Endothelial cell (in vitro differentiated cells): ENCODE measurements at places on chromosomes 12 and 14.

- peak; percentile 49 for DNase-seq
These were observed 25.8 kb upstream of the STRAP start for GRCh38 chr12:15856097-15856982.

DNA sequence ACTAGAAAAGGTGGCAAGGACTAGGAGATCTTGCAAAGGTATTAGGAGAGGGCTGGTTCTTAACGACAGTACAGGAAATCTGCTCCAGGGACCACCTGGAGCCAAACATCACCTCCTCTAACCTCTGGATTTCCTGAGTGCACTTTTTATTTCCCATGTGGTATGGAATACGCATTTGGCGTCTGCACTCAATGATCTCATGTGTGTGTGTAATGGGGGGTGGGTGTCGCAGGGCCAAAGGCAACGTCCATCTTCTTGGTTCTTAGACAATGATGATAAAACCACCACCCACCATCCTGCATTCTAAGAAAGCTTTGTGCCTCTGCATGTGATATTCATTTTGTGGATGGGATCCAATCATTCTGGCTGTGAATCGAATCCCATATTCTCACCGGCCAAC is 68.8 kb downstream of the CLMN start:
- no peak for DNase-seq

- DNase-seq: no peak
These were observed 9.2 kb upstream of the LBHD2 start for GRCh38 chr14:103074729-103075367.

GRCh38 chr12:88325816-88326189 is 183.7 kb downstream of the TMTC3 start:
- DNase-seq: no peak

DNA sequence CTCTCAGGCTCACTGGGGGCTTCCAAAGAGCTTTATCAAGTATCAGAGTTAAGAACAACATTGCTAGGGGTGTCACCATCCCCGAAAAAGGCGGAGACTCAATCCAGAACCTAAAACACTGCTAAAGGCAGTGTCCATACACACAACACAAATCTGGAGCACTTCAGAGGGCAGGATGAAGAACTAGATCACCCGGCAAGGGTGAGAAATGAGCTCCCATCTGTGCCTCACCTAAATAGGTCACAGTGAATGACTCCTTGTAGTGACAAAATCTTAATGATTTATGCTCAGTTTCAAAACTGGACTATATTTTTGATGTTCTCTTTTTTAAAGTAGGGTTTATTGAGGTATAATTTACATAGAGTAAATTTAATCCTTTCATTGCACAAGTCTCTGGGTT is 25.6 kb downstream of the NIN start:
- DNase-seq: no peak

GRCh38 chr12:62631471-62632410 is 165.1 kb downstream of the MON2 start:
- DNase-seq: peak; percentile 62

DNA sequence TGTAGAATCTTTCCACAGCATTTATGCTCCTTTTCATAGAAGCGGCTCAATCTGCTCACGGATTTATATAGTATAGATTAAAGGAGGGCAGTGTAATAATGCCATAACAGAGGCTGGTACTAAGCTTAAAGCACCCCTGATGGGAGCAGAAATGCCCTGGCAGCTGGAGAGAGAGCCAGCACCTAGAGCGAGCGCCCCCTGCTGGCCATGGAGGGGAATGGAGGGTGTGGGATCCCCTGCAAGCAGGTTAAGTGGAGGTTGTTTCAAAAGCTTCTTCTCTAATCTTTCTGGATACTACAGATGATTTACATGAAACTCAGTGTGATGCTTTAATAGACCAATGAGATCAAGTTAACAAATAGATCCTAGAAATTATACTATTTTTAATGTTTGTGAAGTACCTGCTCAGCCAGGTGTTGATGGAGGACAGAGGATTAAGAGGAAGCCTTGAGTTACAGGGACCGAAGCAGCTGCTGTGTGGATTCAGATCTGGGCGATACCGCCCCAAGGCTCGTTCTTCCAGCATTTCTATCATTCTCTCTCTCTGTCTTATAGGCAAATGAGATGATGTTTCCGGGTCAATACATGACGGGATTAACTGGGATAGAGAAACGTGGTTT is 1519.3 kb upstream of the TMEM132C start:
- no peak for DNase-seq

DNA sequence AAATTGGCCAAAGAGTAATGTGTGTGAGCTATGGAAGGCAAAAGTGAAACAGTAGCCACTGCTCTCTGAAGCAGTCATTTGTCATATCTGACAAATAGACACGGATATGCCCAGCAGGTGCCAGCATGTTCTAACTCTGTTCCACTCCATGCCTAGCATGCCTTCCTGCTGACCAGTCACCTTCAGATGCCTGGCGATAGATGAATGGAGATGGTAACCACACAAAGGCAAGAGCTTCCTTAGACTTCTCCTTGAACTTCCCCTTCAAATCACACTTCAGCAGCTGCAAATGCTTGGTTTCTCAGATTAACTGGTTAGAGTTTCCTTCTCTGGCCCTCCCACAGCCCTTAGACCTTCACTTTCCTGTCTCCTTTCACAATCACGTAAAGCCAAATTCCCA is 429.9 kb downstream of the DAD1 start:
- no peak for DNase-seq

GRCh38 chr12:27282754-27283153 is 38.7 kb downstream of the STK38L start:
- DNase-seq: no peak

- no peak for DNase-seq
These were observed 6.0 kb downstream of the MTERF2 start for GRCh38 chr12:106980944-106981343.

- peak; percentile 33 for DNase-seq
These were observed 28.1 kb downstream of the MSRB3 start for GRCh38 chr12:65306366-65307168.

- no peak for DNase-seq
These were observed 109.1 kb downstream of the DYRK2 start for GRCh38 chr12:67757651-67758050.

- DNase-seq: no peak
These were observed 141.3 kb downstream of the EMP1 start for GRCh38 chr12:13337791-13338190.

DNA sequence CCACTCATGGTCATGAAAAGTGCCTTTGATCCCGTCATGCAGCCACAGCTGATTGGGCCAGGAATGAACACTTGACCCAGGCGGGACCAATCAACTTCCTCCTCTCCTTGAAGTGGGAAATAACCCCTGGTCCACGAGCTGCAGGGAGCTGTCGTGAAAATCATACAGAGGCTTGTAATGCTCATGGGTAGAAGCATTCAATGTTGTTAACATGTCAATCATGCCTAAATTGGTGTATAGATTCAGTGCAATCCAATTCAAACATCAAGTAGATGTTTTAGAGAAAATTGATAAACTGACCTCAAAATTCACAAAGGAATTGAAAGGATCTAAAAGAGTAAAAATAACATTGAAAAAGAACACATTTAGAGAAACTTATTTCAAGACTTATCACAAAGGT is 1019.0 kb upstream of the TMEM132C start:
- no peak for DNase-seq

DNA sequence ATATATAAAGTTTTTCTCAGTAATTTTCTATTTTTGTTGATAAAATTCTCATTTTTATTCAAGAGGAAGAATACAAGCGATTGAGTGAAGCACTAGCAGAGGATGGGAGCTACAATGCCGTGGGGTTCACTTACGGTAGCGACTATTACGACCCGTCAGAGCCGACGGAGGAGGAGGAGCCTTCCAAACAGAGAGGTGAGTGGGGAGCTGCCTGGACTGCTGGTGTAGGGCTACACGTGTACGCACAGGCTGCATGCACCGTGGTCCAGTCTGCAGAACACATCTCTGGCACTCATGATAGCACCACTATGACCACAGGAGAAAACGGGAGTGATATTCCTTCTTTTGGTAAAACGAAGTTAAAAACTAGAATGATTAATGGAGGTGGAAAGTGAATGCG is 3.9 kb downstream of the SFSWAP start:
- DNase-seq: no peak

- DNase-seq: no peak
These were observed 93.9 kb upstream of the AMN1 start for GRCh38 chr12:31822761-31823160.

GRCh38 chr14:100074431-100075100 is 9.3 kb downstream of the EVL start:
- DNase-seq: no peak

DNA sequence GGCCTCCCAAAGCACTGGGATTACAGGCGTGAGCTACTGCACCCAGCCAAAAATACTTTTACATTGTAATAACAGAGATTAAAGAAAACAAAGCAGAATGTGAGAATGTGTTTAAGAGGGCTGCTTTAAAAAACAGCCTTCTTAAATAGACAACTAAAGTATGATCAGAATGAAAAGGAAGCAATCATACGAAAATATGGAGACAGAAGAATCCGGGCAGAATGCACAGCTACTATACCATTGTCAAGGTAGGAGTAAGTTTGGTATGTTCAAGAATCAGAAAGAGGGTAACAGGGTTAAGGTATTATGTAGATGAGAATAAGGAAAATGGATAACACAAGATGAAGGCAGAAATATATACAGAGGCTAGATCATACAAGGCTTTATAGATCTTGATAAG is 8.5 kb downstream of the SEC23A start:
- DNase-seq: no peak

DNA sequence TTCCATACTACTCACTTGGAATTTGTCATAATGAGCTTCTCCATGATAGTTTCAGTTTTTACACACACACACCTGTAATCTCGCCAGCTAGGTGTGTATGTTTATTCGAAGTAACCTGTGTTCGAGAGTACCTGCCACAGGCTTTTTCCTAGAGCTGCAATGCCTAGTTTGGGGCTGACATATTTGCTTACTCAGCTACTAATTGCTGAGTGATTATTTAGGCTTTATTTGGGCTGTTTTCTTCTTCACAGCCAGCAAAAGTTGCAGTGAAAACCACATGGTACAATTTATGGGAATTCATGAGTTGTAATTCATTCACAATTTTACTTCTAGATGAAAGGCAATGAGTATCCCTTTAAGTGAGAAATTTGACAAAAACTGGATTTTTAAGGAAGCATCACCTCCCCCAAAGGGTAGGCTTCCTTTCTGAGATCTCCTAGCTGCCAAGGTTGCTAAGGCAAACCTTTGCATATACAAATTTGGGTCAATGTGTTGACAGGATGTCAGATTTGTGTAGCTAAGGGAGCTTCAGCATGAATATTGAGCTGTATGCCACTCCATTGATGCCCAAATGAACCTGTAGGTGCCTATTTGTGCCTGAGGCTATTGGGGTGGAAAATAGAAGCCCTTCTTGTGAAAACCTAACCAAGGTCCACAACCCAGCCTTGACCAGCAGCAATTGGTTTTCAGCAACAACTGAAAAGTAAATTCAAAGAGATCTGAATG is 108.7 kb upstream of the OTX2 start:
- no peak for DNase-seq

DNA sequence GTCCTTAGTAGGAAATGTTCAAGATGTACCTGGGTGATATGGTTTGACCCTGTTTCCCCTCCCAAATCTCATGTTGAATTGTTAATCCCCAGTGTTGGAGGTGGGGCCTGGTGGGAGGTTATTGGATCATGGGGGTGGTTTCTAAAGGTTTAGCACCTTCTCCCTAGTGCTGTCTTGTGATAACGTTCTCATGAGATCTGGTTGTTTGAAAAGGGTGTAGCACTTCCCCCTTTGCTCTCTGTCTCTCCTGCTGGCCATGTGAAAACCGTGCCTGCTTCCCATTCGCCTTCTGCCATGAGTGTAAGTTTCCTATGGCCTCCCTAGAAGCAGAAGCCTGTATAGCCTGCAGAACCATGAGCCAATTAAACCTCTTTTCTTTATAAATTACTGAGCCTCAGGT is 353.0 kb upstream of the SFSWAP start:
- no peak for DNase-seq

GRCh38 chr14:81348061-81348460 is 52.1 kb downstream of the STON2 start:
- DNase-seq: no peak

- no peak for DNase-seq
These were observed 22.6 kb upstream of the KIF26A start for GRCh38 chr14:104115691-104116287.
